ENCODE measurements at places on chromosomes 4 and X.

- DNase-seq = peak; percentile 25
Measured at GRCh38 chrX:136130931-136131833, 16.2 kb upstream of the FHL1 start.

GRCh38 chr4:164383358-164384220 is 370.3 kb upstream of the SMIM31 start:
- peak; percentile 25 for DNase-seq

DNA sequence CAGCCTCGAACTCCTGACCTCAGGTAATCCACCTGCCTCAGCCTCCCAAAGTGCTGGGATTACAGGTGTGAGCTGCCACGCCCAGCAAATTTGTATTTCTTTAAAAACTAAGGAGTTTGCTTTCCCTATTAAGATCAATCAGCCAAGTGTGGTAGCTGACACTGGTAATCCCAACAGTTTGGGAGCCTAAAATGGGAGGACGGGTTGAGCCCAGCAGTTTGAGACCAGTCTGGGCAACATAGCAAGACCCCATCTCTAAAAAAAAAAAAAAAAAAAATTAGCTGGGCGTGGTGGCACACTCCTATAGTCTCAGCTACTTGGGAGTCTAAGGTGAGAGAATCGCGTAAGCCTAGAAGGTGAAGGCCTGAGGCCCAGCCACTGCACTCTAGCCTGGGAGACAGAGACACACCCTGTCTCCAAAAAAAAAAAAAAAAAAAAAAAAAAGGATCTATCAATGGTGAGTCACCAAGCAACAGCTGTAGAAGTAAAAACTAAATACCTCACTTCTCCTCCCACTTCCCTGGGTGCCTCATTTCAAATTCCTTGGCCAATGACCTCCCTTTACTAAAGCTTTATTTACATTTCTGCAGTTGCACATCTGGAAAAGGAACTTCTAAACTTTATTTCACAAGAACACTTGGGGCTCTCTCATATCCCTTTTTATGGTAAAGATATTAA is 54.5 kb downstream of the LDB2 start:
- no peak for DNase-seq

DNA sequence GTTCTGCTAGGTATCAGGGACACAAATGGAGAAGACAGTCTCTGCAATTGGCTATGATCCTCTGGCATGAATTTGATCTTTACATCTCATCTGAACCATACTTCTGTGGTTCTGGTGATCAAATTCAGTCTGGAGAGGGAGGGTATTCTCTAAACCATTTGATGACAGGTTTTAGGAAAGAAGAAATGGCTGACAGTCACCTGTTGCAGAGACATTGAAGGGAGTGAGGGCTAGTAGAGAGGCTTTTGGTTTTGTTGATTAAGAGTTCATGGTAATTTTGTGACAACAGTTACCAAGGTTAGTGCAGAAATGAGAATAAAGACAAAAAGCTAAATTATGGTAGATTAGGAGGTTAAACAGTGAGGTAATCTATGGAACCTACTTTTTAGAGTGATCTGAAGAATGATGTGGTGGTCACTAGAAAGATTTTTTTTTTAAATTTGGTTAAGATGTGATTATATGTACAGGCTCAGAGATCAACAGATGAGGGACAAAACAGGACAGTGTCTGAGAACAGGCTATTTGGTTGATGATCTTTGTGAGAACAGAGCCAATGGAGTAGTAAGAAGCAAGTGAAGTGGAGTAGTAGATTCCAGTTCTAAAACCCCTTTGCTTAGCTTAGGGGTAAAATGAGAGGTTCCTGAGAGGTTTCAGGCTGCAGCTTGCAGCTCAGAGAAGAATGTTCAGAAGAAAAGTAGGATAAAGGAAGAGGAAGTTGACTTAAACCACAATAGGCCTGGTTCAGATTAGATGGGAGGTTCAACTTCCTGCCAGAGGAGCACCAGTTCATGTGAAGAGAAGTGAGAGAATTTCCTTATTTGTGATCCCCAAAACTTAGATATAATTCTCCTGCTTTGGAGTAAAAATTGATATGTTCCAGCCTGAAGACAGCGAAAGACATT is 34.7 kb downstream of the VSIG4 start:
- DNase-seq = no peak

DNA sequence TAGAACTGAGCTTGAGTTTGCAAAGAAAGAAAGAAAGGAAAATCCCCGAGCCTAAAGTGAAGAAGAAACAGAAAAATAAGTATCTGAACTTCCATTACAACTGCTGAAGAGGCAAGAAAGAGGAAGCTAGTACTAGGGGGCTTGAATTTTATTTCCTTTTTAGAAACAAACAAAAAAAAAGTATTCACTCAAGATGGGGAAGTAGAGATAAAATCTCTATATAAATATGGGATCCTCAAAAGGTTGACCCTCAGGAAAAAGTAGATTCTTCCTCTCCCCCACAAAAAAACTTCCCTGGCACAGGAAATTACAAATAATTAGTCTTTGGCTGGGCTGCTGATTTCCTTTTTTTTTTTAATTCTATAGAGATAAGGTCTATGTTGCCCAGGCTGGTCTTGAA is 16.0 kb downstream of the LRBA start:
- no peak for DNase-seq

- no peak for DNase-seq
Measured at GRCh38 chr4:128832243-128832625, 22.7 kb downstream of the JADE1 start.

DNA sequence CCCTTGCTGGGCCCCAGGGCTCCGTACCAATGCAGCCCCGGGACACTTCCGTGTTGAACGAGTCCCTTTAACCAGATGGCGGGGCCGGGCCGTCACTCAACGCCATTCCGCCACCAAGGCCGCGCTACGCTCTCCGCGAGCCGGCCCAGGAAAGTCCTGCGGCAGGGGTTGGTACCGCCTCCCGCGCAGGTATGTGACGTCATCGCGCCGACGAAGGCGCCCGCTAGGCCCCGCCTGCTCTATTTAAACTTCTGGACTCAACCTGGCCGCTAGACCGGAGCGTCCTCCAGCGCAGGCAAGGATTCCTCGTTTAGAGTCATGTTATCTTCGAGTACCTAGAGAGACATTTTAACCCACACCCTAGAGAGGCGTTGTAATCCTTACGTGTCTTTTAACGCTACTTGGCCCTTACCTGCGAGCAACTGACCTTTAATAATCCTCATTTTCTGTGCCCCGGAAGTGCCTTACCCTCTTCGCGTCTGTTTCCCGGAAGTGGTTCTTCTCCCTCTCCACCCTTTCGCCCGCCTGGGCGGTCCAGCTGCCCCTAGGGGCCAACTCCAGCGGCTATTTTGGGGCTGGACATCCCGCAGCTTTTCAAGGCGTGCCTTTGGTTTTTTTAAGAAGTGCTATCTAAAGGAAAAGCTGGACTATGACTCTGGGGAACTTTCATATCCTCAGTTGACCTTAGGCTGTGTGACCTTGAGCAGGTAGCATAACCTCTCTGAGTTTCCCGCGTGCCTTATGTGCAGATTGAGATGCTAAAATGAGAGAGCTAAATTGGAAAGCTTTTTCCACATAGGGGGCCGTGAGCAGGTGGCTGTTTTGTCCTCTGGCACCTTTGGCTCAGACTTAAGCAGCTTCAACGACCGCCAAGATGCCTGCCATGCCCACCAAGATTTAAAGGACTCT is at the start of gene PNPLA4:
Gene PNPLA4, minus strand, starts transcription at position 155 of the 909 bp plus-strand sequence. CDS start 1,294 bp downstream, outside the sequence.
- peak; percentile 84 for DNase-seq

GRCh38 chrX:71099736-71100135 is 4.1 kb downstream of the FOXO4 start:
- DNase-seq = no peak

- no peak for DNase-seq
Measured at GRCh38 chrX:134396174-134396573, 63.8 kb upstream of the HPRT1 start.

DNA sequence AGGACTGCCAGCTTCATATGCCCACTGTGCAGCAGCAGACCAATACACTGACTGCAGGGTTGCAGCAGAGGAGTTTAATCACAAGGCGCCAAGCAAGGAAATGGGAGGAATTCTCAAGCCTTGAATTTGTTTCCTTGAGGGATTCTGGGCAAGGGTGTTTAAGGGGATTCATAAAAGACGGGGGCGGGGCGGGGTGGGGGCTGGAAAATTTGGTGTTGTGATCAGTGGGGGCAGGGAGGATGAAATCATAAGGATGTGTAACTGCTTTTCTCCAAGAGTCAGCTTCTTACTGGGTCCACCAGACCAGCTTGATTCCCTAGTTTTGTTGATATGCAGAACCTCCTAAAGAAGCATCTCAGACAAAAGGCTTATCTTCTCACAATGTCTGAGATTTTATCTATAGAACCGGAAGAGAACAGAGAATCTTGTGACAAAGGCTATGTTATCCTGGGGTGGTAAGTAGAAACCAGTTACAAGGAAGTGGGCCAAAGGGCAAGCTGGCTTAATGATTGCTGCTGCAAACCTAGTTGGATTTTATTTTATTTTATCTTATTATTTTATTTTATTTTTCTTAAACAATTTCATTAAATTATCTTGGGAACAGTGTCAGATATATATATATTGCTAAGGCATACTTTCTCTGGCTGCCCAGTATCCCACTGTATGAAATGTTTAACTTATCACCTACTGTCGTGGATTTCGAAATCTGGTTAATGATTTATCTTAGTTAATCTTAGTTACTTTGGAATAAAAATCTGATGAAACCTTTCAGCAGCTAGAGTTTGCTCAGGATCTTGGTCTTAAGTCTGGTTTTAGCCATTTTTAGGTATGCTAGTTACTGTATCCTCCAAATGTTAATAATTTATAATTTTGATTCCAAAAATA is 276.4 kb downstream of the RPA4 start:
- DNase-seq = no peak

DNA sequence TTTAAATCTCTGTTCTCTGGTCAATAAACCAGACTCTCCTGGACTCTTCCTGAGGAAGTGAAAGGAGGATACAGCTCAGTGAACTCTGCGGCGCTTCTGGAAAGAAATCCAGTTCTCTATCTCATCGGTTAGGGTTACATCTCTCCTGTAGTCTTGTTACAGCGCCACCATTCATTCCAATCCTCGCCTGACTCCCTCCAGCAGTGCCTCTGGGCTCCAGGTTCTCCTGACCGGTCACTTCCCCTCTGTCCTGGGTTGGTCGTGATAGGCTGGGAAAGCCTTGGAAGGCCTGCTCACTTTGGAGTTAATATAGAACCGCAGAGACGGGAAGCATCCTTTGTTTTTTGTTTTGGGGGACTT is 97.0 kb upstream of the STOX2 start:
- DNase-seq = no peak

- peak; percentile 25 for DNase-seq
Measured at GRCh38 chrX:58025979-58026378, 115.7 kb upstream of the ZXDA start.

DNA sequence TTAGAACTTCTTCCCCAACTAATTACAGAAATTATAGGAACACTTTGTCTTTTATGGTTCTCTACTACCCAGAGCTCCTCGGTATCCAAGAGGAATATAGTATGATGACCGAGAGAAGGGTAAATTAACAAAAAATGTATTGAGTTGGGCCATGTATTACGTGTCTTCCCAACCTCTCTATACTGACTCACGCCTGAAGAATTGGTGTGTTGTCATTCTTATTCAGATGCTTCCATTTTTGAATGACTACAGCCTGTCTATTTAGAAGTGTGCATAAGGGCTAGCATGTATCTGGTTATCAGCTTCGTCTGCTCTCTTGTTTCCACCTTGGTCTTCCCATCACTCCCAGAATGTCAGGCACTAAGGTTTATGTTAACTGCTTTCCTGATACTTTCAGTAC is 24.5 kb upstream of the SCD5 start:
- DNase-seq = no peak

- no peak for DNase-seq
Measured at GRCh38 chrX:129529685-129530281, 6.5 kb upstream of the SMARCA1 start.

DNA sequence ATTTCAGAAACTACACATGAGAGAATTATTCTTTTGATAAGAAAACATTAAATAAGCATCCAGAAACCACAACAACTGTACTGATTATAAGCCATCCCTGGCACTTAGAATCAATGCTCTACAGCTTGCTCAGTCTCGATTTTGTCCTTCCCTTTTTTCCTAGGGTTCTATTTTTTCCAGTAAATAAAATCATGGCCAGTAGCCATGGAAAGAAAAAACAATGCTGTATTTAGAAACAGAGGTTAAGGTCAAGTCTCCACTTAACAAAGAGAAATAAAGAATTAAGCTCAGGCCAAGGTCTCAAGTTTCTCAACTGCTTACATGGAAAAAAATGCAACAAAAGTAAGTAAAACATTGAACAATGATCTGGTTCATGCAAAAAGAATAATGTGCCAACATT is 38.7 kb upstream of the GRID2 start:
- no peak for DNase-seq

GRCh38 chrX:150540965-150541364 is 27.5 kb upstream of the MTM1 start:
- DNase-seq = no peak

GRCh38 chr4:176735300-176735699 is 57.4 kb downstream of the VEGFC start:
- no peak for DNase-seq

GRCh38 chr4:13238936-13239335 is 245.2 kb downstream of the RAB28 start:
- DNase-seq = no peak

DNA sequence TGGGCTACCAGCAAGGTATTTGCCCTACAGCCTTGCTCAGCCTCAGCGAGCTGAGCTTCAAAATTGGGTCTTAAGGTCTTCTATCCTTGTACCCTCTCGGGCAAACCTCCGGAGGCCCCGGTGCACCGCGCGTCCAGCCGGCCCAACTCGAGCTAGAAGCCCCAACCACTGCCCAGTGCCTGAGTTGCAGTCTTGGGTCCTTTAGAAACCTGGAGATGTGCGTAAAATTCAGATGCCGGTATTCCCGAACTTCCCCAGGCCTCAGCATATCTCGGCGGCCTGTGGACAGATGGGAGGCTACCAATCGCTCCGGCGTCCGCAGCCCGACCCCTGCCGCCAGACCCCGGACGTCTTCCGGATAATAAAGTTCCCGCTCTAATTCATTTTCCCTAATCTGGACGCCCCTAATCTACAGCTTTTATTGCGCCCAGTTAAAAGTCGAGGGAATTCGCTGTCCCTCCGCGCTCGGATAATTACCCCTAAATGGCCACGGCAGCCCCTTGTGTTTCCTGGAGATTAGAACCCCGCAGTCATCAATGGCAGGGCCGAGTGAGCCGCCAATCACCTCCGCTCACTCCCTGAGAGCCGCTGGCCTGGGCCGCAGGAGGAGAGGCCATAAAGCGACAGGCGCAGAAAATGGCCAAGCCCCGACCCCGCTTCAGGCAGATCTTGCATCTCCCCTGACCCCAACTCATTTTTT is 1.5 kb upstream of the MSX1 start:
- DNase-seq = no peak

- DNase-seq = no peak
Measured at GRCh38 chr4:140367738-140368137, 5.7 kb upstream of the SCOC start.

DNA sequence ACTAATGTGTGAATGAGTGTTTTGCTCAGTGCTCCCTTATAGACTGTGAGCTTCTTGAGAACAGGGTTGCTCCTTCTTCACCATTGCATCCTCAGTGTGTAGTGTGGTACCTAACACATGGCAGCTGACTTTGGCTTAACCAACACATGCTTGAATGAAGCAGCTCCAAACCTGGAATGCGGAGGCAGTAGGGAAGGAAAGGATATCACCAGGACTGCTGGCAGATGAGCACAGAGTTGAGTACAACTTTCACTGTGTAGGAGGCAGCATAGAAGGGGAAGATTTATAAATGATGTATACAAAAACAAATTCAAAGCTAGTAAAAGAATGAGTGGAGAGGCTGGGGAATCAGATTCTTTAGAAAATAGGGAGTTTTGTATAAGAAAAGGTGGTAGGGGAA is 174.3 kb downstream of the SLIT2 start:
- DNase-seq = no peak

GRCh38 chr4:33061727-33062126 is 2341.6 kb downstream of the PCDH7 start:
- DNase-seq = no peak

- DNase-seq = no peak
Measured at GRCh38 chr4:144820728-144821085, 174.8 kb downstream of the HHIP start.

All from stimulated activated CD8-positive, alpha-beta memory T cell treated with anti-CD3 and anti-CD28 coated beads, Interleukin-4, amount 100 ng/mL, for 48 hours (primary cell).